ENCODE measurements at places on chromosomes 11 and 22.

- DNase-seq = no peak
Observed at GRCh38 chr11:94149431-94150017, 20.9 kb downstream of the PANX1 start.

GRCh38 chr11:3103076-3103475, 45.9 kb upstream of the CARS1 start:
- DNase-seq = no peak

- DNase-seq = no peak
Observed at GRCh38 chr11:20563866-20564265, 35.5 kb upstream of the SLC6A5 start.

DNA sequence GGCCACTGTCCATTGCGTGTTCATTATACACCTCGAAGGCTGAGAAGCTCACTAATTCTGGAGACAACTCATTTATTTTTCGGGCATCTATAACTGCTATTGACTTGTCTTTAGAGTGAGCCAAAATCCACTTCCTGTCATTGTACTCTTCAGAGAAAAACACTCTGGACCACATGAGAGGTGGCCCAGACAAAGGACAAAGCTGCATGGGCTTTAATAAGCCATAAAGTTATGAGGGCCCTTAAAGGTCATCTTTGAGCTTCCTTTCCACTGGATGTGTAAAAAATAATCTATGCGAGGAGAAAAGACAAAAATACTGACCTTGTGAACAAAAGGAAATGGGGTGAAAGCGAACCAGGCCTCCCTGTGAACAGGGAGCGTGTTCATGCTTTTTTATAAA, 63.5 kb upstream of the ZC3H12C start:
- no peak for DNase-seq

DNA sequence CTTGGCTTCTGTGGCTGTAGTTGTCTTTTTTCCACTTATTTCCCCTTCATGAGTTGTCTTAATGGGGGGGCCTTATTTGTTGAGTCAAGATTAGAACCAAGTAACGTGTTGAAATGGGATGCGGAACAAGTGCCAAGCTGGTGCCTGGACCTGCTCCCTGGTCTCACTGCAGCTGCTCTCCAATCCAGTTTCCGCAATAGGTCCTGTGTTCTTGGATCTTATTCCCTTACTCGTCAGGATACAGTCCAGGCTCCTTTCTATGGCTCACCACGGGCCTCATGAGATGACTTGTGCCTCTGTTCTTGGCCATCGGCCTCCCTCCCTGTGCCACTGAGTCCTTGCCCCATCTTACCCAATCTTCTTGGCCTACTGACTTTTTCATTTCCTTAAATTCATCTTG, 159.6 kb upstream of the CADM1 start:
- no peak for DNase-seq

GRCh38 chr22:46661221-46661851, 41.1 kb downstream of the GRAMD4 start:
- DNase-seq = no peak

DNA sequence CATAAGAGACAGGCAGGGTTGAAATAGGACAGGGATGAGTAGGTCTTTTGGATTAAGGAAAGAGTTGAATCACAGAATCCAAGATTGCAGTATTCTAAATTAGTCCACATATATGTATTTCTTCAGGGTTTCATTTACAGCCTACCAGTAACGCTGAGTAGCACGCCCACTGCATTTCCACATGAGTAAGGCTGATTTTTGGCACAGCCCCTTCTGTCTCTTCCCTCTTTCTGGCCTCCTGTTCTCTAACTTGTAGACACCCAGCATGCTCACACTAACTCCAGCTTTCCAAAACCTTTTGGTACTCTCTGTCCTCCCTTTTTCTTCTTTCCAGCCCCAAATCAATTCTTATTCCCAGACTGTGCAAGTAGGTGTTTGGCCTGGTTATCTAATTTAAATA, 3.7 kb upstream of the SIK2 start:
- DNase-seq = no peak

GRCh38 chr11:61889831-61890230, 1.5 kb downstream of the FADS3 start:
- DNase-seq = no peak

DNA sequence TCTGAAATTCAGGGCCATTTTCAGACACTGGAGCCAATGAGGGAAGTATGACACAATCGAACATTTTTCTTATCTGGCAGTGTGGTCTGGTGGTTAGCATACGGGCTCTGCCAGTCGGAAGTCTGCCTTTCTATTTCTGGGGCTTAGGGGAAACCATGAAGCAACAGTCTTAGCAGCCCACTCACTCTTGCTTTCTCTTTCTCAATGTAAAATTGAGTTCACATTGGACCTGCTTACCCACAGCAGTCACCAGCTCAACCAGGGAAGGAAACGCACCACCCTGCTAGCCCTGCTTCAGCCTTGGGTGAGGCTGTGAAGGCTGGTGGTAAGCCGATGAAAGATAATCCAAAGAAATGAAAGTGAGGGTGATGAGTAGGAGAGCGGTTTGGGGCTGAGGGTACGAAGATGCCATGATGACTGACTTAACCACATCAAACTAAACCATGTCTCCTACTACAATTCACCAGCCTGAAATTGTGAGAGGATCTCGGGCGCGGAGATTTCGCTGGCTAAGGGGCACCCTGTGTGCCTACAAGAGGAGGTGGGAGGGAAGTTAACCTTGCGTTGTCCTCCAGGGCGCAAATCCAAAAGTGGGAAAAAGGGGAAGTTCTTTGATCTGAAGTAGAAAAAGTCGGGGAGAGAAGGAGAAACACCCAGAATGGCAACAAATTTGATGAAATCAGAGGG, 2.0 kb upstream of the LMO2 start:
- no peak for DNase-seq

- no peak for DNase-seq
Observed at GRCh38 chr11:60899977-60900376, 6.4 kb downstream of the PRPF19 start.

GRCh38 chr11:2684581-2684980, 15.2 kb downstream of the KCNQ1OT1 start:
- no peak for DNase-seq

- DNase-seq = peak; percentile 71
Observed at GRCh38 chr11:30016588-30017363, at the start of gene KCNA4. KCNA4 (minus strand) TSS chr11:30017030; CDS start chr11:30012678, 4,352 bp downstream.

- no peak for DNase-seq
Observed at GRCh38 chr11:35103366-35104208, 35.4 kb upstream of the CD44 start.

DNA sequence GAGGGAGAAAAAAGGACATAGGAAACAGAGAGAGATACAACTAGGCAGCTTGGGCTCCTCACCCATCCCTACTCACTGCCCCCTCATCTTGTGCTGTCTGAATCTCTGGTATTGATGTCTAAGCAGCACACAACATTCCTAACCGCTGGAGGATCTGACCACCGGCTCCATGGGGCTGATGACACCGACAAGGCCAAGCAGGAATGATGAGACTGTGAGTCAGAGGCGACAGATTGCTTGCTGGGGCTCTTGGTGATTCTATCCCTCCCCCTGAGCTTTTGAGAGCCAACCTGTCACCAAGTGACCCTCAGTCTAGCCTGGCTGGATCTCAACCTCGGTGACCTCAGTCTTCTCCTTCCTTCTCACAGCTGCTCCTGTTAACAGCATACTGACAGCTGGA, 13.8 kb downstream of the PAMR1 start:
- DNase-seq = no peak

All from HEK293T (cell line).